Metanephros (tissue), 2 donors: ENCODE measurements at places on chromosomes 7 and 10. TPM values are rescaled to one million over a fixed set of nuclear protein-coding genes. Genes with fewer than 3 reads are reported as not detected.

STAG3 gene
- 1.3 TPM for total RNA-seq

PRF1 gene
- 2.0 TPM for total RNA-seq

PTPRE gene
- total RNA-seq = 17.3 TPM

PRPS1L1 gene
- total RNA-seq = not detected

RADIL gene
- total RNA-seq = 2.5 TPM

MSMB gene
- not detected for total RNA-seq
